ENCODE measurements at places on chromosomes 4 and X.

DNA sequence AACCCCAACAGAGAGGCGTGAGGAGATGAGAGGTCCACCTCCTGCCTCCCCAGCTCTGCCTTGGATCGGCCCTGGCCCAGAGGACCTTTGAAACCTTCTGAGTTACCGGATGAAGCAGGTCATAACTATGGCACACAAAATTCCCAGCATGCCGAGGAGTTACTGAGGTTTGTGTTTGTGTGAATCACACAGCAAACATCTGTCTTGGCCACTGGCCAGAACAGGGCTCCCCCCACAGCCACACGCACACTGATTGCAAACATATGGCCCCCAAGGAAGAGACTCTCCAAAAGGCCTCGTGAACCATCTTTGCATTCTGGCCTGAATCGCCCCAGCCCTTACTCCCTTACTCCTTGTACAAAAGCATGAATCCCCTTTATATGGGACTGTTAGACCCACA, 18.9 kb downstream of the RPS4X start:
- no peak for DNase-seq

DNA sequence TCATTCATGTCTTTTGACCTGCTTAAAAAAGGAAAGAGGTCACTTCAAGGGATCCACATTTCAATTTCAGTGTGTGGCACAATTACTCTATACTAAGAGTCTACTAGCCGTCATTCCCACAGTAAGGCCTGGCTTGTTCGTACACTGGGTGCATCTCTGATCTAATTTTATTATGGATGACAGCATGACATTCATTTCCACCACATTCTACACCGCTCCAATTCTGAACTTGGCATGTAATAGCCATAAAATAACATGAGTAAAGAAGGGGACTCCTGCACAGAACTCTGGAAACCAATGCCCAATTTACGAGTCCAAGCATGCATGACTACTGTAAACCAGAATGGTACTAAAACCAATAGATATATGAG, 51.1 kb downstream of the HAND2 start:
- DNase-seq, result no peak

DNA sequence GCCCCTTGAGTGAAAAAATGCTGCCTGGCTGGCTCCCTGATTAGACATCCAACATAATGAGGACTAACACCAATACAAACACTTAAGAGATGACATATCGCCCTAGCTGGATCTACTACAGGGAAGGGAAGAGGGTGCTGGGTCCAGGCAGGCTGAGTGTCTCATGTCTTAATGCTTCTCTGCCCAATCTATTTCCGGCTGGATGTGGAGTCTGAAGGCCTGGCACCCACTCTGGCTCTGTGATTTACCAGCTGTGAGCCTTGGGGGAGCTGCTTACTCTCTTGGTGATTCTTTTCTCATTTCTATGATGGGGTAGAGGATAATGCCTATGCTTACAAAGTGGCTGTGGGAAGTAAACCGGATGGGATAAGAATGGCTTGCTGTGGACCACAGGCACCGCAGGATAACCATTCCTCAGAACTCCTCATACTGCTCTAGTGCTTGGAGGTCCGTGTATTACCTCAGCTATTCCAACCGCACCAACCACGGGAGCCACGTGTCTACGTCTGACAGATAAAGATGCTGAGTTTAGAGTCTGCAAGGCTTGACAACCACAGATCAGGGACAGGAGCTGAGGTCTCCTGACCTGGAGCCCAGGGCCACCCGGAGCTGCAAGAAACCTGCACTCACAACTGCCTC, 161.7 kb downstream of the AFAP1 start:
- DNase-seq, result no peak

- peak; percentile 45 for DNase-seq
Observed at GRCh38 chr4:2484993-2485392, 16.1 kb downstream of the RNF4 start.

DNA sequence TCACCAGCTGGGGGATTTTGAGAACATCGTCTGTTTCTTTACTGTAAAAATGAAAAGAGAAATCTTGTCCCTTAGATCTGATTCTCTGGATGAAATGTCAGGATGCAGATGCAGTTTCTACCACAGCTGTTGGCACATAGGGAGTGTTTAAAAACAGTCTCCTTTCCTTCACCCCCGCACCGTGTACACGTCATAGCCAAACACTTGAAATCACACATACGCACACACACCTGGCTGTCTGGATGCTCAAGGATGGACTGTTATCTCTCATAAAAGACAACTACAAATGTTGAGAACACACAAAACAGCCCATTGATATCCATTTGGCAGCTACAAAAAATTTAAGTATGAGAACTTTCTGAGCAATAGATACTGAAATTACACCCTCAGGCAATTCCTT, 275.8 kb upstream of the CLNK start:
- no peak for DNase-seq

DNA sequence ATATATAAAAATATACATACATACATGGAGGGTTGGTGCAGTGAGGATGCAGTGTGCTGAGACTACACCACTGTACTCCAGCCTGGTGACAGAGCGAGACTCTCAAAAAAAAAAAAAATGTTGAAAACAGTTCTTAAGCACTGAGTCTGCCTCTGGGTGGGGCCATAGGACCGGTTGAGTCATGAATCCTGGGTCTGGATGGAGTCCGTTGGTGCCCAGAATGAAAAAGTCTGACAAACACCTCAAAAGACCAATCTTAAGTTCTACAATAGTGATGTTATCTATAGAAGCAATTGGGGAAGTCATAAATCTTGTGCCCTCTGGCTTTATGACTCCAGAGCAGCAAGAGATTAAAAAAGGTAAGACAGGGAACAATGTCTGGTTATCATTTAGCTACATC, 70.4 kb downstream of the FGFBP1 start:
- no peak for DNase-seq

DNA sequence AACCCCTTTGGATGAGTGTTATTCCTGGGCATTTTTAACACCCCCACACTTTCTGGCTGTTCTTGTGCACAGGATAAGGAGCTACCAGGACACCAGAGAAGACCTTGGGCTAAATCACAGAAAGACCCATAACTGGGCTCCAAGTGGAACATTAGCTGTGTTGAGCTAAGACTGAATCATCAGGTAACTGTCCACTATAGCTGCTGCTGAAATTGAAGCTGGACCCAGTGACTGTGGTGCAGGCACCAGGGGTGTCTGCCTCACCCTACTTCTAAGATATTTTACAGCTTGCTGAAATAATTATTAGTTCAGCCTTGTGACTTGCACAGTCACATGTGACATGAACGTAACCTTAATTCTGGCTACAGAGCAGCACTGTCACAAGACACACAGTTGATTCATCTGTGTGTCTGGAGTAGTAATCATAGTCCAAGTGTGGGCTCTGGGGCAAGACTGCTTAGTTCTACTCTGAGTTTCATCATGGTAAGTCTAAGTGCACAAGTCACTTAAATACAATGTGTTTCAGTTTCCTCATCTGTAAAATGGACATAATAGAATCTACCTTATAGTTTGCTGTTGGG, 127.4 kb downstream of the SLC39A8 start:
- DNase-seq, result no peak

- DNase-seq, result no peak
Observed at GRCh38 chr4:19707876-19708275, 543.8 kb upstream of the SLIT2 start.

- DNase-seq, result no peak
Observed at GRCh38 chrX:56766554-56767347, 37.7 kb downstream of the NBDY start.

DNA sequence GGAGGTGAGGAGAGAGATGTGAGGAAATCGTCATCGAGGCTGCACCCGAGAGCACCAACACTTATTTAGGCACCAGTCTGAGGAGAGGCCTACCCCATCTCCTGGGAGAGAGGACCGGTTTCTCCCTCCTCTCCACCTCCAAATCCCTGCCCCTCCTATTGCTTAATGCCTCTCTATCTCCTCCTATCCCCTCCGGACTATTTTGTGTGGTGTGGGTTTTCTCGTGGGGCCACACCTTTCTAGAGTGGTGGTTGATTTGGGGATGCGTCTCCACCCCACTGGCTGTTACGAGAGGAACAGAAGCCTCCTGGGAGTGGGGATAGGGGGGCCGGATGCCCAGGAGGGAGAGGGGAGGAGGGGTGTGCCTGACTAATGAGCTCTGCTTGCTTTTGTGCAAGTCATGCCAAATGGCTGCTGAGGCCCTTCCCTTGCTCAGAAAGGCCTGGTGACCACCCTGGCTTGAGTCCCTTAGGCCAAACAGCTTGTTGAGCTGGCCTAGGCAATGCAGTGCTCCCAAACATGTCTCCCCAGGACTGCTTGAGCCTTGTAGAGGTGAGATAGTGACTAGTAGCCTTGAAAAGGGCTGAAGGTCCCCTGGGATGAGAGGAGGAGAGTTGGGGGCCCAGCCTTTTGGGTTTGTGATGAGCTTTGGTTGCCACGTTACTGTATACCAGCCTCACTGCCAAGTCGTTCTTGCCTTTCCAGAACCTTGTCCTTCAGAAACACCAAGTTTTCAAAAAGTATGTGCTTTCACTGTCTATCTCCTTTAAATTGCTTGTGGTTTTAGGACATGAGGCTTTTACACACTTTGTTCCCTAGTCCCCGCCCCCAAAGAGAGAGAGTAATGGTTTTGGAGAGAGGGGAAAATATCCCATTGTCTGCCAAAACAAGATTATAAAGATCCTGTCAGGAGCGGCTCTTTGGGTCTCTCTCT, 1.2 kb downstream of the MSN start:
- DNase-seq, result peak; percentile 36

DNA sequence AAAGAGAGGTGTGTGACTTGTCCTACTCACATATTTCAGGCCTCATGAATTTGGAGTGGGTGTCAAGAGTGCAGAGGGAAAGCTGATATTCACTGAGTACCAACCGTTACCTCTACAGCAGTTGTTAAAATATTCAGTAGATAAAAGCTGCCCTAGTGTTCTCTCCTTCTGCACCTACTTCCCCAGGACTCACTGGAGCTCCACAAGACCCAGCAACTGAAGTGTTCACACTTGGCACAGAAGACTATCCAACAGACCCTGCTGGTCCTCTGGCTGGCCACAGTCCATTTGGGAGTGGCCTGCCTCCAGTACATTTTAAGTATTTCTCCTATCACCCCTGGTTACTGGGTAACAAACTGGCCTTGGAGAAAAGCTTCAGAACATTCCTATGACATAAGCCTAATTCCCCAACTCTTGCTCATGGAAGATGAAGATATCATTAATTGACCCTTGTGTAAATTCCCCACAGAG, 70.8 kb downstream of the PPARGC1A start:
- DNase-seq, result no peak

DNA sequence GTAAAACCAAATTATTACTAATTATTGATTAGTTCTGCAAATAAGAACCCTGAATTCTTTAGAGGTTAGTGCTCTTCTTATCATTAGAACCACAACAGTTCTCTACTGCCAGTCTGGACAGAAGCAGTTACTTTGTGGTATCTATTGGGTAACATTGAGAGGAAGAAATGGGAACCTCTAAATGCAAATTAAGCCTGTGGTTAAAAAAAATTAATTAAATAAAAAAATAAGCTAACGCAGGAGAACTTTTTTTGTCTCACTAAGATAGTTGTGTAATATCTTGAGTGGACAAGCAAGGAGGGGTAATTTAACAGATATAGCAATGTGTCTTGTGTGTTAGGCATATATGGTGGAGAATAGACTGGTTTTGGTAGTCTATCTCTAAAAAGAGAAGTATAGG, 32.9 kb upstream of the TET2 start:
- DNase-seq, result no peak

GRCh38 chr4:11397146-11397545, 31.5 kb downstream of the HS3ST1 start:
- DNase-seq, result no peak

GRCh38 chr4:35238793-35239192, 1005.5 kb downstream of the ARAP2 start:
- no peak for DNase-seq

- no peak for DNase-seq
Observed at GRCh38 chr4:109864134-109864533, 16.2 kb downstream of the LRIT3 start.

GRCh38 chr4:147365396-147365795, 115.5 kb upstream of the EDNRA start:
- DNase-seq, result no peak

DNA sequence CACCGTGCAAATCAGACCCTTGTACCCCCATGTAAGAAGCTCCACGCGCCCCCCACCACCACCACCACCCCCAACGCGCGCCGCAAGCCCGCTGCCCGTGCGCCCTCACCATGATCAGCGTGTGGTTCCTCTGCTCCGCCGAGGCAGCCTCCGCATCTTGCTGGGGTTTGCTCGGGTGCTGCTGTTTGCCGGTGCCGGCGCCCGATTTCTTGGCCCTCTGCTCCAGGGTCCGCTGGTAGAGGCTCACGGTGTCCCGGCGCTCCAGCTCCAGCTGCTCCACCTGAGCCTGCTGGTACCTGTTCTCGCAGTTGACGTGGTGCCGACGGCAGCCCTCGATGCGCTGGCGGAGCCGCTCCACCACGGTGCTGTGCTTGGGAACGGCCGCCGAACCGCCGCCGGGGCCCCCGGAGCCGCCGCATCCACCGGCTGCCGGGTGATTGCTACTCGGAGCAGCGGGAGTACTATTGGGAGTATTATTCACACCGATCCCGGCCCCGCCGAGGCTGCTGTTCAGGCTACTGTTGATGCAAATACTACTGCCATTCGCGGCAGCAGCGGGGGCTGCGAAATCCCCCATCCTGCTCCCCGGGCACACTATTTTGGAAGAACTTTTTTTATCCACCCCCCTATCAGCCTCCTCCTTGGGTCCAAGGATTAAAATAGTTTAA, 1.1 kb downstream of the MAML3 start:
- peak; percentile 27 for DNase-seq
